ENCODE measurements at places on chromosomes 16 and 17.

GRCh38 chr17:52105591-52105990 lies 52.9 kb downstream of the CA10 start:
- DNase-seq = peak; percentile 6

GRCh38 chr16:89153848-89154271 lies 17.7 kb upstream of the CDH15 start:
- no peak for DNase-seq

DNA sequence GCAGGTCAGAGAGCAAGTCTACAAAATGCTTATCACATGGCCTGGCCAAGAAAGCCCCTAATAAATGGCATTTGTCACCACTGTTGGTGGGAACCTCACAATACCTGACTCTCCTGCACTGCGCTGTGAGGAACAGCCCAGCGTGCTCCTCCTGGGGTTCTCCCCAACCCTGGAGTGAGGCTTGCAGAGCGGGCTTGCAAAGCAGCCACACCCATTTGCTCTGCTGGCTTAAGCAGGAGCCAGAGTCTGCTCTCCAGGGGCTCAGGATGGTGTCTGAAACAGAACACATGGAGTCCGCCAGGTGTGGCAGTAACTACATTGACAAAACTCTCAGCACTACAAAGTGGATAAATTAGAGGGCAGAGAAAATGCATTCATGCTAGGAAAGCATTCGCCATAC lies 331.0 kb upstream of the CCL2 start:
- no peak for DNase-seq

- DNase-seq = no peak
Observed at GRCh38 chr17:38693700-38694329, 11.3 kb upstream of the MLLT6 start.

- DNase-seq = no peak
Observed at GRCh38 chr17:75555679-75556153, 30.2 kb downstream of the LLGL2 start.

DNA sequence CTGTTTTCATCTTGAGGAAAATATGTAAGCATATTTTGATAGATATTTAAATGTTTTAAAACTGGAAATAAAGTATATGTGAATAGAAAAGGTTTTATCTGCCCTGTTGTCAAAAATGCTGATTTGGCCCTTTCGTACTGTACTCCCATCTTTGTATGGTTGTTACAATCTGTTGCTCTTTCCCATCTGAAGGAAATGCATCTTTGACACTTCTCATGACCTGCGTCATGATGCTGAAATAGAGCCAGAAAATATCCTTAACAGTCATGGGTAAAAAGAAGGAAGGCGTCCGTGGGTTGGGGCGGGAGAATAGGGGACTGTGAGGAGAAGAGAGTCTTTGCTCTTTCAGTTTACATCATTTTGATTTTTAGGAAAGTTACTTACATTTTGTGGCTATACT lies 327.7 kb downstream of the BCAS3 start:
- no peak for DNase-seq

DNA sequence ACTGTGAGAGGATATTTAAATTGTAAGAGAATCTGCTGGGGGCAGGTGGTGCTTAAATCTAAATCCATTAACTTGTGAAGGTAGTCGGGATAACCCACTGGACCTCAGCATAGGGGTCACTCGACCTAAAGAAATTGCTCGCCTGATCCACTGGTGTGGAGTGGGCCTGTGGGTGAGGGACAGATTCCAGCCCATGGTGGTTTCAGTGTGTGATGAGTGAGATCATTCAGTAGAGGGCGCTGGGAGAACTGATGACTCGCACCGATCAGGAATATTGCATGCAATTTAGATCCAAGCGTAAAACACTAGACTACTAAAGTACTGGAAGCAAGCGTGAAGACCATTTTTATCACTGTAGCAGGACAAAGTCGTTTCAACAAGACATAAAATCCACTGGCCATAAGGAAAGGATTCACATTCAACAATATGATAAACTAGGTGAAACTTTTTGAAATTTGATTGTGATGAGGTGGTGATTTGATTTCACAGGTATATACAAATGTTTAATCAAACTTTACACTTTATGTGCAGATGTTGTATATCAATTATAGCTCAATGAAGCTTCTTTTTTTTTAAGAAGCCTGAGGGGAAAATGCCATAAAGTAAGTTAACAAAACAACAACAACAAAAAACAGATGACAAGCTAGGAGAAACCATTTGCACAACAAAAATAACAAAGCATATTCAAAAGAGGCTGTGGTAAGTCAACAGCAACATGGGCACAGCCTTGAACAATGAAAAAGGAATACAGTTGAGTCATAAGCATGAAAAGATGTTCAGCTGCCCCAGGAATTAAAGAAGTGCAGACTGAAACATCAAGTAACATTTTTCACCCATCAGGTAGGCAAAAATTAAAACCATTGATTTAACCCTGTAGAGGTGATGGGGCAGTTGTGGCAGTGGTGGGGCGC lies 7.5 kb upstream of the TMEM170A start:
- peak; percentile 59 for DNase-seq

GRCh38 chr17:61345825-61346666 lies 53.6 kb upstream of the TBX2 start:
- no peak for DNase-seq

- DNase-seq = no peak
Observed at GRCh38 chr17:43888548-43888947, 18.8 kb downstream of the MPP2 start.

DNA sequence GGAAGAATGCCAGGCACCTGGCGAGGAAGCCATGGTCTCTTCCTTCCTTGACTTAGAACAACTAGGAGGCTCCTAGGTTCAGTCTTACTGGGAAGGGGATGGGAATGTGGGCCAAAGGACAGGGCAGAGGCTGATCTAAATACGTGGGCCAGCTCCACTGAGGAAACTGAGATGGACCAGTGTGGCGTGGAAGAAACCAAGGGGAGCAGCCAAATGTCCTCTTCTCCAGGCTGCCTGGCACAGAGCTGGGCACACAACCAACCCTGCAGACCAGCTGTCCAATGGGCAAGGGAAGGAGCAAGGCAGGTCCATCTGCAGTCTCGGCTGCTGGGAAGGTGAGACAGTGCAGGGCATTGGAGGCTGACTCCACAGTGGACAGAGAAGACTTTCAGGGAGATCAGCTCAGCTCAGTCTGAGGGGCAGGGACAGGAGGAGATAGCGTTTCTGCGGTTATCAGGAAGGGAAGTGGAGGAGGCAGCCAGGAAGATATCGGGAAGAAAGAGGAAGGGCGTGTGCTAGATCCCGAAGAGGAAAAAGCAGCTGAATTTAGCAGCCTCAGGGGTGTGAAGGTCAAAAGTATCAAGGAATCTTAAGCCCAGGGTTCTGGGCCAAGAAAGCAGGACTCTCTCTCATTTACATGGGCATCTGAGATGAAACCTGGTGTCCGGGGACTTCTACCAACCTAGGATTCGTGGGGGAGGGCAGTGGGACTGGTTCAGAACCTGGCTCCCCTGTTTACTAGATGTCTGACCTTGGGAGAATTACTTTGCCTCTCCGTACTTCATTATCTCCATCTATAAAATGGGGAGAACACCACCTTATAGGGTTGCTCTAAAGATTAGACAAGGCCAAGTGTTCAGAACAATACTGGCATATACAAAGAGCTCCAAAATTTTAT lies 1.8 kb downstream of the KIFC3 start:
- no peak for DNase-seq

DNA sequence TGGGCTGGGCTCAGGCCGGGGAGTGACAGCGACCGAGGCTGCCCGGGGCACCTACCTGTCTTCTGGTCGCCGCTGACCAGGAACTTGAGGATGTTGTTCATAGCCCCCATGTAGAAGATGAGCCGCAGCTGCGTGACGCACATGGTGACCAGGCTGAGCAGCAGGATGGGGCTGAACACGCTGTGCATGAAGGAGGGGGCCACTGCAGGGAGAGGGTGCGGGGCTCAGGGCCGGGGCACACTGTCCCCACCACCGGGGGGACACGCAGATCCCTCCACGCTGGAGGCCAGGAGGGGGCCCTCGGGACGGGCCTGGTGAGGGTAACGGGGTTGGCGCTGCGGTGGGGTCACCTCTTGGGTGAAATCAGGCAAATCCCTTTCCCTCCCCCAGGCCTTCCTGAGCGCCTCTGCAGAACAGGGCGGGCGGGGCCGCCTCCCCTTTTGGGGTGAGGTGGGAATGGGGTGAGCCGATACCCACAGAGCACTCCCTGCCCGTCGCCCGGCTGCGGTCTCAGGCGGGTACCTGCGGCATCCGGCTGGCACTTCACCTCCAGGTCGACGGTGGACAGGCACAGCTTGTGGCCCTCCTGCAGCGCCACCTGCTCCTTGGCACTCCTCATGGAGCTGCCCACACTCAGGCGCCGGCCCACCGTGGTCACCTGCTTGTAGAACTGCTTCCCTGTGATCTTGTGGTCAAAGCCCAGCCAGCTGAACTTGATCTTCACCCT lies 28.3 kb upstream of the PITPNA start:
- no peak for DNase-seq

- peak; percentile 52 for DNase-seq
Observed at GRCh38 chr16:81703177-81704155, 75.6 kb upstream of the PLCG2 start.

- peak; percentile 63 for DNase-seq
Observed at GRCh38 chr16:87278191-87279093, 38.8 kb downstream of the C16orf95 start.

DNA sequence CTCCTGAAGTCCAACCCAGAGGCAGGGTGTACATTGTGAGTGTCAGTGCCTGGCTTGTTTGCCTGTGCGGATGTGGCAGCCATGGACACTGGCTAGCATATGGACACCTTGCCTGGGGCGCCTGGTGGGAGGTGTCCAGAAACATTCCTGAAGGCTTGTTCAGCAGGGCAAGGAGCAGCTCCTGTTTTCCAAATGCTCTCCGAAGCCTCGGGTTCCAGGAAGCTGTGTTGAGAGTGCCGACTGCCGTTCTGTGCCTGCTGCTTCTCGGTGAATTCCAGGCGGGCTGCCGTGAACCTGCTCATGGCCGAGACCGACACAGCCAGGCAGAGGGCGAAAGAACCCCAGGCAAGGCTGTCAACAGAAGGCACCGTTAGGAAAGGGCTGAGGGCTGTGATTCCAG lies 10.9 kb upstream of the DHRS7C start:
- no peak for DNase-seq

DNA sequence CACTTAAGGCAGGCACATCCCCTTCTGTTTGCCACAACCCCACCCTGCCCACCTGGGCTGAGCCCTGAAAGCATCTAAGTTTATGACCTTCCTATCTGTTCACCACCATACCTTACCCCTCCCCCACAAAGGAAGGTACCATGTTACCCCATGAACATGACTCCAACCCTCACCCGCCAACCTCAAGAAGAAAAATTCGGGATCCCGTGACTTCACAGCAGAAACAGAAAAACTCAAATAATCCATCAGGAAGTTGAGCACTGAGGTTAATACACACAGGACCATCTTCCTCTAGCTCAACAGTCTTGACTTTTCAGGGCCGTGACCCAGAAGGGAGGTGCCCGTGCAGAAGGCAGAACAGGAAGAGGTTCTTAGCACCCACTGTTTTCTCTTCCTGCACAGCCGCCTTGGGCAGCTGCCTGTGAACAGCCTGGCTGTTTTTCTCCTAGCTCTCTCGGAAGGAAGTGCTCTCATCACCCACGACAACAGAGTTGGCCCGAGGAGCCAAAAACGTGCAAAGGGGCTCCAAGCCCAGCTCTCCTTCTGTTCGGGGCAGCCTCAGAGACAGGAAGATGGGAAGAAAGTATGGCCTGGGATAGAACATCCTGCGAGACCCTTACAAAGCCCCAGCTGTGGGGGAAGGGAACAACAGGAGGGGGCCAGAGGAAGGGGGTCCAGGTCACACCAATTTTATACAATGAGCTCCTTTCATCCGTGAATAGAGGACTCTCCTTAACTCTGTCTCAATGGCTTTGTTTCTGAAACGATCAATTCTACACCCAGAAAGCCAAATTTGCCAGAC lies 101.1 kb downstream of the XYLT1 start:
- no peak for DNase-seq

GRCh38 chr17:73393381-73393780 lies 81.6 kb upstream of the CDC42EP4 start:
- no peak for DNase-seq

GRCh38 chr17:59620518-59621259 lies 994 bp downstream of the CLTC start:
- DNase-seq = no peak

DNA sequence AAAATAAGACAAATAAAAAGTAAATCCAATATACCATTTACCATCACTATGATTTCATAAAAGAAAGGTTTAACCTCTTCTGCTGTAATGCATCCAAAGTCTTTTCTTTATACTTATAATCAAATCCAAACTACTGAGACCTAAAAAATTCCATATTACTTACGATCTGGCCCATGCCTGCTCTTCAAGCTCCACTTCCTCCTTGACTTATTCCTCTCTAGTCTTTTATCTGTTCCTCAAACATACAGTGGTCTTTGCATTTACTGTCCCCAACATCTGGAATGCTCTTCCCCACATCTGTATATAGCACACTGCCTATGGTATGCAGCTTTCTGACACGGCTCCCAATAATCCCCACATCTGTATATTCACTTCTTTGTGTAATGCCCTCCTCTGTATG lies 33.8 kb downstream of the PCTP start:
- DNase-seq = no peak

DNA sequence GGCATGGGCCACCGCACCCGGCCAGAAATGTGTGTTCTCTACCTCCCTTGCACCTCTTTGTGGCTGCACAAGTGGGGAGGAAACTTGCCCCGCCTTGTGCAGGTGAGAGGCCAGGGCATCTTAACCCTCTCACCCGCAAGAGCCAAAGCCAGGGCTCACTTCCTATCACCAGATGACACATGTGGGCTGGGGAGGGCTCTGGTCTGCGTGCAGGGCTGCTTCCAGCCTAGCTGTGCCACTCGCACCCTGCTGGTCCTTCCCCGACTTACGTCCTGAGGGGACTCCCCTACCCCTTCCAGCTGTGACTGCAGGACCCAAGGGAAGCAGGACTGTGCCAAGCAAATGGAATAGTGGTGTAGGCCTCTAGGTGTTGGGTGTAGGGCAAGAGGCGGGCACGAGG lies 6.9 kb downstream of the MIEF2 start:
- no peak for DNase-seq

DNA sequence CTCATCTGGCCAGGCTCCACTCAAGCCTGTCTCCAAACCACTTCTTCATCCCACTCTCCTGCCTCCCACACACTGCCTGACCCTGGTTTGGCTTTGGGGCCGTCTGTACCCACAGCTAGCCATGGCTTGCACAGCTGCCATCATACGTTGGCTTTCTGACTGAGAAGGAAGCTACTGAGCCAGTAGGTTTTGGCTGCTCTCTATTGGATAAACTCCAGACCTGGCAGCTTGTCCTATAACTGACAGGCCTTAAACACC lies 3.9 kb downstream of the MIF4GD start:
- no peak for DNase-seq

DNA sequence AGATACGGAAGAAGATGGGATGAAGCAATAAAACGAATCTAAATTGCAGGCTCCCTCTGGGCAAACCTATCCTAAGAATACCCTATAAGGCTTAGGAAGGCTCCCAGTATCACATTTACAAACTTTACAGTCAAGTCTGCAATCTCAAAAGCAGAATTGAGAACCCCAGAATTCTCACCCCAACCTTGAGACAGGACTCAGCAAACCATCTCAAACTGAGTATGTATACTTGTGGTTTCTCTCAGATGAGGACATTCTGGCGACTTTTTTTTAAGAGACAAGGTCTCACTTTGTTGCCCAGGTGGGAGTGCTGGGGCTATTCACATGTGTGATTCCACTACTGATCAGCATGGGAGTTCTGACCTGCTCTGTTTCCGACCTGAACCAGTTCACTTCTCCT lies 19.3 kb upstream of the ITGA2B start:
- no peak for DNase-seq
